ENCODE measurements at places on chromosomes 11 and 22.

DNA sequence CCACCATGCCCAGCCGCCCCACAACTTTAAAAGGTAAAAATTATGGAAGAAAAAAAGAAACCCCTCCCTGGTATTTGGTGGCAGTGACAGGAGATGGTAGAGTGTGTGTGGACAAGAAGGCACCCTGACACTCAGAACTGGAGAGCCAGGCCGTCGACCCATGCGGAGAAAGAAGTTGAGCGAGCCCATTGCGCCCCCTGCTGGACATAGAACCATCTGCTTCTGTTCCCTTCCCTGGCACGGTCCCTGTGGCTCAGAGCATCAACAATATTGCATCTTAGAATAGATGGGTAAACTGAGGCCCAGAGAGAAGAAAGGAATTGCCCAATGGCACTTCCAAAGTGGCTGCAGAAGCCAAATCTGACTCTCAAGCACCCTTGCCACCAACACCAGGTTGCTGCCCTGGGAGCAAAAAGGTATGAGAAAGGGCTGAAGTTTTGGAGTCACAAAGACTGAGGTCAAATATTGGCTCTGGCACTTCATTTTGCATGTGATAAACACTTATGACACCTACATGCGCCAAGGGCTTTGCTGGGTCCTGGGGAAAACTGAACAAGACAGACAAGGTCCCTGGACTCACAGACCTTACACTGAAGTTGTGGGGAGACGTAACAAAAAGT lies 8.6 kb downstream of the MRPL11 start:
- peak; percentile 20 for DNase-seq

- DNase-seq = no peak
Measured at GRCh38 chr11:60515144-60515855, at the start of gene MS4A13. Gene MS4A13 (plus strand): TSS chr11:60515392. CDS start chr11:60518084, 2,692 bp downstream.

DNA sequence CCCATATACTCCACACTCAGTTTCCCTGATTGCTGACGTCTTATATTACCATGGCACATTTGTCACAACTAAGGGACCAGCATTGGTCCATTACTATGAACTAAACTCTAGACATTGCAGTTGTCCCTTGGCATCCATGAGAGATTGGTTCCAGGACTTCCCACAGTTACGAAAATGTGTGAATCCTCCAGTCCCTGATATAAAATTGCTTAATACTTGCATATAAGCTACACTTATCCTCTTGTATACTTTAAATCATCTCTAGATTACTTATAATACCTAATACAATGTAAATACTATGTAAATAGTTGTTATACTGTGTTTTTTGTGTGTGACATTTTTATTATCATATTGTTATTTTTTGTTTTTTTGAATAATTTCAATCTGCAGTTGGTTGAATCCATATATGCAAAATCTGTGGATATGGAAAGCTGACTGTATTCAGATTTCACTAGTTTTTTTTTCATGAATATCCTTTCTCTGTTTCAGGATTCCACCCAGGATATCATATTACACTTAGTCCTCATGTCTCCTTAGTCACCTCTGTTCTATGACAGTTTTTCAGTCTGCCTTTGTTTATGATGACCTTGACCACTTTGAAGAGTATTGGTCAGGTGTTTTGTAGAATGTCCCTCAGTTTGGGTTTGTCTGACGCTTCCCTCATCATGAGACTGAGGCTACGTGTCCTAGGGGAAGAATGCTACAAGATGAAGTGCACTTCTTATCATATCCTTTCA lies 55.3 kb downstream of the INSC start:
- DNase-seq = no peak

GRCh38 chr11:119977881-119978280 lies 160.0 kb downstream of the TRIM29 start:
- DNase-seq = no peak

DNA sequence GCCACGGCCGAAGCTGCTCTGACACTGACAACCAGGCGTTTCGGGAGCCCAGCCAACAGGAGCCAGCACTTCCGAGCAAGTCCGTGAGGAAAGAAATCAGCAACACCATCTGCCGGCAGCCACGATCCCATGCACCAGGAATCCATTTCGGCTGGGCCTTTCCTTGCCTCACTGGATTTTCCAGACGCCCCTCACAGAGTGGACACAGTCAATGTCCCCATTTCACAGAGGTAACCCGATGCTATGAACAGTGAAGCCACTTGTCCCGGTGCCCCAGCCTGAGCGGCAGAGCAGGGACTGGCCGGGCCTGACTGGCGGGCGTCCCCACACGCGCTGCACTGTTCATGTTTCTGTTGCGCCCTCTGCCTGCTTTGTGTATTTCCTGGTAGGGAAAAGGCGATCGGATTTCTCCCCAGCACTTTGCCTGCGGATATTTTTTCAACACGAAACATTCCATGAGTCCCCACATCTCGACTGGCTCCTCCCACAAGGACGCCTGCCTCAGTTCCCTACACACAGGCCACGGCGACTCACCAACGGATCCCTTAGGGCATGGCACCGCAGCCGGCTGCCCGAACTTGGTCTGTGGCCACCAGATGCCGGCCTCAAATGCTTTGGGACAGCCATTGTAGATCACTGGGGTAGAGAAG lies 55.3 kb downstream of the TRMU start:
- DNase-seq = no peak

GRCh38 chr11:45412521-45412920 lies 126.4 kb upstream of the SYT13 start:
- DNase-seq = no peak

- DNase-seq = no peak
Measured at GRCh38 chr11:118996926-118997626, 862 bp upstream of the CENATAC start.

DNA sequence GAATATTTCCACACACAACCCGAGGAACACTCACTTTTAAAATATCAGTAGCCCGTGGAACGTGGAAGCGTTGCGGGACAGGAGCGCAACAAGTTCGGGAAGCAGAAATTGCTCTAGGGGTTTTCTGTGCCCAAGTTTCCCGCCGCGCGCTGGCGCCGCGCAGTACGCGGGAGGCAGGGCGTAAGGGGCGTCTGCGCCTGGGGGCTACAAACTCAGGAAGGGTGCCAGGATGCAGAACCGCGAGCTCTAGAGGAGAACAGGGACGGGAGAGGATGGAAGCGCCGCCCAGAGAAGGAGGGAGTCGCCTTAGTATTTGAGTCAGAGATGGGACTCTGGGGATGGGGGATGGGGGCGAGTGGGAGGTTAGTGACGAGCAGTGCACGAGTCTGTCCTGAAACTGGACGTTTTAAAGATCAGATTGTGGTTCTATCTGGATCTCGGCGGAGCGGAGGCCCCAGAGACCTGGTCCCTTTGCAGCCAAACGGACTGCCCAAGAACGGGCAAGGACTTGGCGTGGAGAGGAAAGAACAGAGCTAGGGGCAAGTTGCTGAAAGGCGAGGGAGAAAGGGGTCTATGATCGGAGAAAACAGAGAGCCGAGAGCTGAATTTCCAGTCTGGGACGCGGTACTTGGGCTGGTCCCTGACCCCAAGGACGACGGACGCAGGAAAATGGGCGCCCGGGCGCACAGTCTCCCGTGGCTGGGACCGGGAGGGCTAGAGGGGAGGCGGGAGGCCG lies 4.7 kb downstream of the BSX start:
- no peak for DNase-seq

DNA sequence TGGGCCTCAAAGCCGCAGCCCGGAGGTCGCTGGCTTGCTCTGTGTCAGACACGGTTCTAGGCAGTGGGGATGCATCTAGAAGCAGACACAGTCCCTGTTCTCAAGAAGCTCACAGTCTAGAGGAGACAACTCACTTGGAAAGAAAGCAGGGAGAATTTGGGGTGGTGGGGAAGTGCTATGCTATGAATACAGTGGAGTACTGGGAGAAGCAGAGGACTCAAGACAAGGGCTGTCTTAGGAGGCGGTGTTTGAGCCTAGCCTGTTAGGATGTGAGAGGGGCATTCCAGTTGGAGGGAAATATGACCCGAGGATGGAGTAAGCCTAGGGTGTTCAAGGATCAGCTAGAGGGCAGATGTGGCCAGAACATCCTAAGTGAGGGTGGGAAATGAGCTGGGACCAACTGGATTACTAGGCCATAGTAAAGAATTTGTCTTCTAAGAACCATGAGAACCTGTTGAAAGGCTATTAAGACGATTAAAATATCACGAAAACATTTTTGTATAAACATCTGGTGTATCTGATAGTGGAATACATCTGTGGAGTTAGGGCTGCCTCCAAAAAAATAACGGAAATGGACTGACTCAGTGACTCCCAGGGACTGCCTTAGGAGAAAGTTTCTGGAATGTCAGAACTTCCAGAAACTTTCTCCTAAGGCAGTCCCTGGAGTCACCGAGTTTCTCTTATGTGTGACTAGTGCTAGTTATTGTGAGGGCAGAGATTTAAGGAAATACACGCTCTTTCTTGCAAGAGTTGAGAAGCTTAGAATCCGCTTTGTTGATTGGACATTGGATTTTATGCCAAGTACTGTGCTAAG lies 1.1 kb upstream of the PITPNB start:
- DNase-seq = peak; percentile 18

DNA sequence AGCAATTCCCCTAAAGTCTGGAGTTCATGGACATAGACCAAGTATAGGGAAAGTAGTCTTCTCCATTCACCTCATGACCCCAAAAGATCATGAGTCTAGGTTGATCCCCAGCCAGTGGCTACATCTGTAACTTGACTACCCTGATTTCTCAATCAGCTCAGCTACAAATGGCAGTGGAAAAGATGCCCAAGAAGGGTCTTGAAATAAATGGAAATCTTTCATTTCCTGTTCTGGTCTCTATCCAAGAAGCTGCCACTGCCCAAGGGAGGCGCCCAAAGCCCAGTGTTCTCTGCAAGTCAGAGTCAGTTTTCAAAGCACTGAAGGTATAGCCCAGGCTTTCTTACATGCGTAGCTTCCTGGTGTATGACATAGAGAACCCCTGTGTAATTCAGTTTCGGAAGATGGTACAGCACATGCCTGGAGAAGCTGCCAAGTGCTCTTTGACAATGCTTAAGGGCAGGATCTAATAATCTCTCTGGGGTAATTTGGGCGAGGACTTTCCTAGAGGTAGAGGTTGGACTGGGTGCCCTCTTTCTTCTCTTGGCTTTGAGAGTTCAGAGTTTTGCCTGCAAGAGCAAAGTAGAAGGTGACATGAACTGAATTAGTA lies 101.1 kb downstream of the ADAMTS15 start:
- DNase-seq = no peak

- DNase-seq = no peak
Measured at GRCh38 chr11:110061296-110061695, 31.9 kb upstream of the ZC3H12C start.

- DNase-seq = no peak
Measured at GRCh38 chr11:86363424-86363823, 11.3 kb upstream of the CCDC81 start.

- DNase-seq = no peak
Measured at GRCh38 chr11:84685976-84686375, 941.2 kb downstream of the DLG2 start.

DNA sequence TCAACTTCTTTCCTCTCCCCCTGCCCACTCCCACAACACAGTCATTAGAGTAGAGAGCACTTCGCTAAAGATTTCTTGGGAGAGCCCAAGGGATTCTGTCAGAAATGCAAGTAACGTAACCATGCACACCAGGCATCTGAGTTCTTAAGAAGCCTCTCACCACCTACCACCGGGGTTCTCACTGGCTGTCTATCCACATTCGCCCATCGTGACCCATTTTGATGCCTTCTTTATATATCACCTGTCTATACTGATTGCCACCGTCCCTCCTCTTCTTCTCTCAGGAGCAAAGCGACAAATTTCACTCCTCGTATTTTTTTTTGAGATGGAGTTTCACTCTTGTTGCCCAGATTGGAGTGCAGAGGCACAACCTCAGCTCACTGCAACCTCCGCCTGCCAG lies 23.9 kb upstream of the RASD2 start:
- DNase-seq = no peak

- DNase-seq = no peak
Measured at GRCh38 chr11:40119661-40120060, 1339.8 kb downstream of the LRRC4C start.

GRCh38 chr11:74953451-74953850 lies 4.4 kb downstream of the SPCS2 start:
- no peak for DNase-seq

DNA sequence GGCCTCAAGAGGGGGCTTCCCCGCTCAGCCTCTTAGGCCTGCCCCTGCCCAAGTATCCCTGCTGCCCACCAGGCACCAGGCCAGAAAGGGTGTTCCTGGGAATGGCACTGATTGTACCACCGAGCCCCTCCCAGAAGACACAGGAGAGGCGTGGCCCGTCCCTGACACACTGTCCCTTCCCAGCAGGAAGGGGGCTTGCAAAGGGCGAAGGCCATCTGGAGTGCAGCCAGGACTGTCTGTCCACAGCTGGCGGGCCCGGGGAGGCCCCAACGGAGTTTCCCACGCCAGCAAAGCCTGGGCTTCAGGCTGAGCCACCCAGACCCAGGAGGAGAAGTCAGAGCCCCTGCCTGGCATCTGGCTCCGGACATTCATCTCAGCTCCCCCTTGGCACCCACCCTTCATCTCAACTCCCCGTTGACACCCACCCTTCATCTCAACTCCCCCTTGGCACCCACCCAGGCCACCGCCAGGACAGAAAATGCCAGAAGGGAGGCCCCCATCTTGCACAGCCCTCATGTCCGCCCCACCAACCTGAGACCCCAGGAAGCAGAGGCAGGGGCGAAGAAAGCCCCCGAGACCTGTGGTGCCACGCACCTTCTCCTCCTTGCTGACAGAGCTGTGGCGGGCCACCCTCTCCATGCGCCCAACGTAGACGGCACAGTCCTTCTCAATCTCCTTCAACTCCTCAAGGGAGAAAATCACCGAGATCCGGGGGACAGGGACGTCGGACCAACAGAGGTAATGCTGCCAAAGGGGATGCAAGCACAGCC lies 19.4 kb downstream of the TUBGCP6 start:
- no peak for DNase-seq

GRCh38 chr11:79467761-79468160 lies 26.9 kb upstream of the TENM4 start:
- DNase-seq = no peak

DNA sequence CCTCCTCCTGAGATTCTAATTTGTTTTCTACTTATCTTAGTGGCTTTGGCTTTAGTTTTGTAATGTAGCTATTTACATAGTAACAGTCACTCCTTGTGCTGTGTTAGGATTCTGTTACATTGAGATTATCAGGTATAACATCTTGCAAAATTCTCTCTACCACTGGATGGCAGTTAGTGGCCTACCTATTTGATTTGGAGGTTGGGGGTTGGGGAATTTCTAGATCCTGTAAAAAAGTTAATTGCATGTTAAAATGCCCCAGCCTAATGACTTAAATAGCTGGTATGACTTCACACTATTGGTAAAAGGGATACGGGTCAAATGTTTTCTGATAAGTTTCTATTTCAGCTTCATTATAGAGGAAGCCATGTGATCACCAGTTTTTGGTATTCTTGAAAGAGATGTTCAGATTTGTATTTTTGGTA lies 2.8 kb downstream of the GRK3 start:
- no peak for DNase-seq

- no peak for DNase-seq
Measured at GRCh38 chr22:44357966-44358465, 45.3 kb upstream of the SHISAL1 start.

Data from retinal pigment epithelial cell (primary cell).